ENCODE measurements at places on chromosomes 12 and 14.

DNA sequence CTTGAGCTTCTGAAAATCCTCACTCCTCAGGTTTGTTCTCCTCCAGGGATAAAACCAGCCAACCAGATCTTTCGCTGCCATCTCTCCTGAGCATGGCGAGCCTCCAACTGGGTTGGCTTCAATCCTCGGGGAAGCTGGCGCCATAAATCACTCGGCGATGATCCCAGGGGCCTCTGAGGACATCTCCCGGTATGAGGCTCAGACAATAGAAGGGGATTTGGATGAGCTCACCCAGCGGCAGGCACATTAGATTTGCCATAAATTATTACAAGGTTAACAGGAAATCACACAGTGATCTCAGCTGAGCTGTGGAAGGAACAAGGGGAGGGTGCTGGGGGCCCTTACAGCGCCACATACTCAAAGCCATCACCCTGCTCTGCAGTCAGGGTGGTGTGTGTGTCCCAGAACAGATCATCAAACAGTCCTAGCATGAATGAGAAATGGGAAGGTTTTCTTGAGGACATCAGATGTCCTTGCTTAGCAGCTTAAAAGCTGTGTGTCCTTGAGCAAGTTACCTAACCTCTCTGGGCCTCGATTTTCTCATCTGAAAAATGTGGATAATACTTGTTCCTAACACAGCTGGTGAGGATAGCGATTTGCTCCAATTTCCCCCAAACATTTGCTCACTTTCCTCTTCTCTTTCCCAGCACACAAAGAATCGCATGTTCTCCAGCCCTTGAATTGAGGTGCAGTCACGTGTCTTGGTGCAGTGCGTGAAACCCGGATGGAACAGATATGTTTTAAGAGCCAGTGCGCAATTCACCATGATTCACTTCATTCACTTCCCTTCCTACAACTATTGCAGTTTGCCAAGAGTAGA lies 142.8 kb downstream of the SCARB1 start:
- peak; percentile 85 for DNase-seq

- DNase-seq: no peak
These were observed 16.2 kb downstream of the KLRF2 start for GRCh38 chr12:9897535-9897934.

DNA sequence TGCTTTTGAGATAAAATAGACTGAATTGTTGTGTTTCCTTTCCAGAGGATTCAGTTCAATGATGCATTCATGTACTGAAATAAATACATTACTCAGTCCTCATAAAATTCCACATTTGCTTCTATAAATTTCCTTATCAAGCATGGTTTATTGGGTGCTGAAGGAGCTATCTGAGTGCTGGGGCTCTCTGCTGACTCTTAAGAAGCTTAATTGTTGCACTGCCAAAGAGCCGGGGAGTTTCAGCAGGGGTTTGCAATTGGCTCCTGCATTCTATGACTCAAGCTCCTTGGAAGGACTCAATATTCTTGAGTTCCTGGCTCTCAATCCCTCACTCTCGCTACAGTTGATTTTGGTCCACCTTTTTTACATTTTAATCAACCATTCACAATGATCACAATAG lies 69.8 kb upstream of the PYGL start:
- no peak for DNase-seq

GRCh38 chr12:119682639-119683252 lies 14.8 kb downstream of the PRKAB1 start:
- DNase-seq: peak; percentile 55

DNA sequence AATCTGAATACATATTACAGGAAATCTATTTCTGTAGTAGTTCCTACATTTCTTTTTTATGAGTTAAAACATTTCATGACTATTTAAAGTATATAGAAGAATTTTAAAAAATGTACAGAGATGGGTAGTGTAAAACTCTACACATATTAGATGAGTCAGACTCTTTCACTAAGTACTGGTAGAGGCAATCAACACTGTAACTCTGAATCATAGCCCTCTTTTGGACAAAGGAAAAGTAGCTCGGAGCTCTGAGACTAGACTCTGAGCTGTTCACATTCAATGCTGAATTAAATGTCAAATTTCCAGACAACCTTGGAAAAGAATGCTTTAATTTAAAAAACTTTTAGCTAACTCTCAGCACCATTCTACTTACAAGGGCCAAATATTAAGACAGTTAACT lies 3.4 kb downstream of the PTCSC3 start:
- DNase-seq: no peak

DNA sequence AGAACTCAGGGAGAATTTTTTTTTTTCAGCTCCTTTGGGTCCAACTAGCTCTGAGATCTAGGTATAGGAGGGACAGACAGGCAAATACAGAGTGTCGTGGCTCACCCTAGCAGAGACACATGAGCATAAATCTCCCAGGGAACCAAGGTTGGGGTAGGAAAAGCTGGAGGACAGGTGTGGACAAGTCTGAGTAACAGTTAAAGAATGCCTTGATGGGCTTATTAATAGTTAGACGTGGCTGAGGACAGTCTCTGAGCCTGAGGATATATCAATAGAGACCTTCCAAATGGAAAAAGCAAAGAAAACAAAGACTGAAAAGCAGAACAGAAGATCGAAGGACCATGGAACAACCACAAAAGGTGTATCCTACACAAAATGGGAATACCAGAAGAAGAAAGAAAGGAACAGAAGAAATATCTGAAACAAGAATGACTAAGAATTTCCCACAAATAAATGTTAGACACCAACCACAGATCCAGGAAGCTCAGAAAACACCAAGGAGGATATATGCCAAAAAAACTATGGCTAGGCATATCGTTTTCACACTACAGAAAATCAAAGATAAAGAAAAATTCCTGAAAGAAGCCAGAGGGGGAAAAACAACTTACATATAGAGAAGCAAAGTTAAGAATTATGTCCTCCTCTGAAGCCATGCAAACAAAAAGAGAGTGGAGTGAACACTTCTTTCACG lies 80.9 kb downstream of the PTPRB start:
- DNase-seq: no peak

DNA sequence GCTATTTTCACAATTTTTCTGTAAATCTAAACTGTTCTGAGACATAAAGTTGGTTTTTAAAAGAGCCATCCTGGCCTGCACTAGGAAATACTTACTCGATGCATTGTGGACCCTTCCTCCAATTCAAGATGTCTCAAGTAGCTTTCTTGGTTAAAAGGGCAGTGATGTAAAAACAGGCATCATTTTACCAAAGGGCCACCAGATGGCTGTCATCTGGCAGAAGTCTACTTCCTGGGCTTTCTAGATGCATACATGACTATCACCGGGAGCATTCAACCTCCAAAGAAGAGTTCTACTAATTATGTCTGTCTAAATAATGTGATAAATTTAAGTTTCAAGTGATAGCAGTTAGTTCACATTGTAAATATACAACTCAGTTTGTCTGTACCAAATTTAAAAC lies 96.8 kb upstream of the FRMD6 start:
- DNase-seq: no peak

DNA sequence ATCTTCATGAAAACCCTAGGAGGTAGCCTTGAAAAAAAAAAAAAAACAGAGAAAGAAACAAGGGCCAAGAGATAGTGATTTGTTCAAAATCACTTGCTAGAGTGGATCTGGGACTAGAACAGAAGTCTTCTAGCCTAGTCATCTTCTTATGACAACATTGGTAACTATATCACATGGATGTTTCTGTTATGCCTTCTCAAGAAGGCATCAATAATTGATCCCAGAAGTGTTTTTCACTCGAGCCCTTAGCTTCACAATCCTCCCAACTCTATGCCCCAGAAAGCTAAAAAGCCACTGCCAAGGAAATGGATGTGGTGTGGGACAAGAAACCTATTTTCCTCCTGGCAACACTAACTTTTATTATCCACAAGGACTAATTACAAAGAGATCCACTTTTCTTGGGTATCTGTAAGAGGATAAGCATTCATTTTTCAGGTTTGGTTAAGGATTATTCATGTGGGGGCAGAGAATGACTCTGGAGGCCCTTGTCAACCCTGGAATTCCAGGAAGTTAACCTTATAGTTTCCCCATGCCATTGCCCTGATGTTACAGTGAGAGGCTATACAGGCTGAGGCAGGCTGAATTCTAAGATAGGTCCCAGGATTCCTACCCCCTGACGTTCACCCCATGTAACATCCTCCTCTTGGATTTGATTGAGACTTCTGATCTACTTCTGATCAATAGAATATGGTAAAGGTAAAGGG lies 67.7 kb upstream of the CPM start:
- DNase-seq: no peak

- peak; percentile 36 for DNase-seq
These were observed 123.3 kb downstream of the SLC38A6 start for GRCh38 chr14:61104358-61104757.

All from inflammatory macrophage (primary cell).